ENCODE measurements at places on chromosomes 6 and 20.

- no peak for DNase-seq
These were observed 74.9 kb downstream of the FOXO3 start for GRCh38 chr6:108635505-108636226.

GRCh38 chr20:34891166-34892062 lies 15.0 kb downstream of the ACSS2 start:
- DNase-seq: no peak

DNA sequence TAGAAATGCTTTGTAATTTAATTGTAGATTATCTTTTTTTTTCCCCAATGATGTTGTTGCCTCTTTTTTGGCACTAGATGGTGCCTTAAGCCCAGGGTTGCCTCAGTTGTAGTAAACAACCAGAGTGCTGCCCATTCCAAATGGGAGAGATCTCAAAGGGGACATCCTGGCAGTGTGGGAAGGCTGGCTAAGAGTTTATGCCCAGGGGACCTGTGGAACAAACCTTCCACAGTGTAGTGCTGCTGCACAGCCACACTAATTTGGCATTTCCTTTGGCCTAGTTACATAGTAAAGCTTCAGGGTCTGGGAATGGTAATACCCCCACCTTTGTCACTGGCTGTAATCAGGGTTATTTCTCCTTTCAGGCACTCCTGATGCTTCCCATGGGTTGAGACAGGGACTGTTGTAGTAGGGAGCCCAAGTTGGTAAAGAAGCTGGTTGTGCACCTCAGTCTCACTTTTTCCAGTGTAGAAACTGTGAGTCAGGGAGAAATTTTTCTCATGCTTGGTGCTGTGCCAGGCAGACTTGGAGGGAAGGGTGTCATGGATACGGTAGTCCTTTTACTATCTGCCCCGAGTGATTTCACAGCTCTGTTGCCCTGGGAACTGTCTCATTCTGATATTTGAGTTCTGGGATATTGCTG lies 177.8 kb upstream of the ECI2 start:
- no peak for DNase-seq

GRCh38 chr6:66553441-66553840 lies 846.4 kb upstream of the EYS start:
- no peak for DNase-seq

GRCh38 chr20:51542571-51543421 lies at the start of gene NFATC2:
Gene NFATC2, minus strand, starts transcription at chr20:51542719. Its CDS starts 220 bp downstream, at chr20:51542499.
- DNase-seq: no peak

DNA sequence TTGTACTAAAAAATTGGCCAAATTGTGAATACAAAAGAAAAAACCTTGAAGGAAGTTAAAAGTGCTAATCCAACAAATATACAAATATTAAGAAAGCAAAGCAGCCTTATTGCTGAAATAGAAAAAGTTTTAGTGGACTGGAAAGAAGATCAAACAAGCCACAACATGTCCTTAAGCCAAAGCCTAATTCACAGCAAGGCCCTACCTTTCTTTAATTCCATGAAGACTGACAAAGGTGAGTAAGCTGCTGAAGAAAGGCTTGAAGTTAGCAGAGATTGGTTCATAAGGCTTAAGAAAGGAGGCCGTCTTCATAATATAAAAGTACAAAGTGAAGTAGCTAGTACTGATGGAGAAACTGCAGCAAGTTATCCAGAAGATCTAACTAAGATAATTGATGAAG lies 53.5 kb downstream of the TINAG start:
- no peak for DNase-seq

GRCh38 chr6:56347526-56347925 lies 100.1 kb upstream of the COL21A1 start:
- no peak for DNase-seq

GRCh38 chr6:17416806-17417205 lies 23.4 kb downstream of the CAP2 start:
- DNase-seq: no peak

DNA sequence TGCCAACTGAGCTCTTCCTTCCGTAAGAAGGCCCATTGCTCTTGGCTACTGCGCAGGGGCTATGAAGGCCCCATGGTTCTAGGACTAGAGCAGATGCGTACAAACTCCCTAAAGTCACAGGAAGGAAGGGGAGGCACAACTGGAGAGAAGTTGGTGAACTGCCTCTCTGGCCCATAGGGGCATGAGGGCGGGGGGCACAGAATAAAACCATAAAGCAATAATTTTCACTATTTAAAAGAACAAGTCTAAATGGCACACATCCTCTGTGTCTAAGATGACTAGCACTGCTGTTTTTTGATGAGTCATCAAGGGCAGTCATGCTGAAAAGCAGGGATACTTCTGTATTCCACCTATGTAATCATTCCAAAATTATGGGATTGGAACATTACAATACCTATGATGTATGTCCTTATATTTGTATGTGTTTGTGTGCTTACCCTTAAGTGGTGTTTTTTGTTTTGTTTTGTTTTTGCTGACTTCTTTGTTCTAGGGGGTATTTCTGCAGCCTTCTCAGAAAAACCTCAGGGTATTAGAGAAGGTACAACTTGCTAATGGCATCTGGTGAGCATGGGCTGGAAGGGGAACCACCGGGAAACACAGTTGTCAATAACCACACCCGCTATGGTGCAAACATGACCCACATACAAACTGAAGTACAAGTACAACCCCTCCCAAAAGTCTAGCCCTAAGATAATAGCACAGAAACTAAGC lies 36.9 kb downstream of the B4GALT5 start:
- DNase-seq: no peak

GRCh38 chr6:170172825-170173256 lies 118.0 kb downstream of the DLL1 start:
- DNase-seq: no peak

DNA sequence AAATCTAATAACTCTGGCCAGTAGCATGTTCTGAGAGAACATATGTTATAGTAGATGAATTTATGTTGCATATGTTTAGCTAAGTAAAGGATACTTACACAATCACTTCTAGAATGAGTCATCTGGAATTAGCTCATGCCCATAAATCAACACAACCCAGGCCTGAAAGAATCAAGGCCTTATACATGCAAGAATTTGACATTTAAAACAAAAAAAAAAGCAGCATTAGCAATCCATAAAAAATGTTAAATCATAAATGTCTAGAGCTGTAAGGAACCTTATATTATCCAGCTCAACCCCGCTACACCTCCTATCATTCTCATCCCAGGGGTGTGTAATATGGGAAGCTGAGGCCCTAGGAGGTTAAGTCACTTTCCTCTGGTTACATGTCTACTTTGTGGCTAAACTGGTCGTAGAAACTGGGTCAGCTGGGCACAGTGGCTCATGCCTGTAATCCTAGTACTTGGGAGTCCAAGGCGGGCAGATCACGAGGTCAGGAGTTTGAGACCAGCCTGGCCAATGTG lies 105.2 kb upstream of the CARMIL1 start:
- DNase-seq: no peak

DNA sequence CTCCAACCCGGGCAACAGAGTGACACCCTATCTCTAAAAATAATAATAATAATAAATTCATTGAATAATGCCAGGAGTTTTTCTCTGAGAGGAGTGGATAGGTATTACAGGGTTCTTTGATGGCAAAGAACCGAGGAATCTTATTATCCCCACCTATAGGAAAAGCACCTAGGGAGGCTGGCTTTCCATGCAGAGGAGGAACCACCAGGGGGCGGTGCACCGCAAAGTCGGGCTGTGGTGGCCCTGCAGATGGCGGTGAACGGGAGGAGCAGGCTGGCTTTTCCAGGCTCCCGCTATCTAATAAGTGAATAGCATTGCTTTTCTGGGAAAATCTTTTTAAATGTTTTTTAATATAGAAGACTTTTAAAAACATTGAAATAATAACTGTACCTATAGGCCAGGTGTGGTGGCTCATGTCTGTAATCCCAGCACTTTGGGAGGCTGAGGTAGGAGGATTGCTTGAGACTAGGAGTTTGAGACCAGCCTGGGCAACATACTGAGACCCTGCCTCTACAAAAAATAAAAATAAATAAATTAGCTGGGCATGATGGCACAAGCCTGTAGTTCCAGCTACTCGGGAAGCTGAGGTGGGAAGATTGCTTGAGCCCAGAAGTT lies 864.2 kb downstream of the KIF16B start:
- no peak for DNase-seq

DNA sequence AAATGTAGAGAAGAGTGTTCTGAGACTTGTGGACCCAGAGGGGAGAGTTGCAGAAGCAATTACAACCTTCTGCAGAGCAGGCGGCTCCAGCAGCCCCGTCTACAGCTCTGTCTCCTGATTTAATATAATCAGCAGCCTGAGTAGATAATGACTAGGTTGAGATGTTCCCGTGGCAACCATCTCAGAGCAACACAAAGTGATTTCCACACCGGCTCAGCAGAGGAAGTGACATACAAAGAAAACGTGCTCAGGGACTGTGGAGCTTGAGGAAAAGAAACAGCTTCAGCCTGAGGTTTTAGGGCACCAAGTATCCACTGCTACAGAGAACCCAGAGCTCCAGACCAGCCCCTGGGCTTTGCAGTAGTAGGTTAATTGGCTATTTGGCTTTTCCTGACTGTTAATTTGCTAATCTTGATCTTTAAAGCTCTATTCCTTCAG lies 136.4 kb downstream of the MTFR2 start:
- DNase-seq: peak; percentile 94

GRCh38 chr6:33566182-33567084 lies 13.6 kb downstream of the BAK1 start:
- no peak for DNase-seq

- peak; percentile 80 for DNase-seq
These were observed at the start of gene ULBP1 for GRCh38 chr6:149963462-149964307. Gene ULBP1, plus strand, starts transcription at chr6:149963943. Its CDS starts 107 bp downstream, at chr6:149964050.

DNA sequence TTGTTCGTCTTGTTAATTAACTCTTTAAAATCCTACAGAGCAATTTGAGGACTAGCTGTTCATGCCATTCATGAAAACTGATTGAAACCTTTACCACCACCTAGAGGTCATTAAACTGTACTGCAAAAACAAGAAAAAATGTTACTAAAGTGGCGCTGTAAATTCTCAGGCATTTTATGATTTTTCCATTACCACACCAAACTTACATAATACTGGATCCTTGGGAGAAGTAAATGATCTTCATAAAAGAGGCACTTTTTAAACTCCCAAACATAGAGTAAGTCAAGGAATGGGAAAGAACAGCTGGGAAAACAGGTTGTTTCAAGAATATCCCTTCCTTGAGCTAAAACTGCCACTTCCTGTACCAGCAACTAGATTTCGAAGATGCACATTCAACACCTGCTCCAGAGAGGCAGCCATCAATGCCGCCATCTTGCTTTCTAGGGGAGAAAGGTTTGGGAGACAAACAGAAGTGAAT lies 54.3 kb downstream of the MYLIP start:
- no peak for DNase-seq

- DNase-seq: no peak
These were observed 31.4 kb downstream of the PRDM1 start for GRCh38 chr6:106117579-106117978.

DNA sequence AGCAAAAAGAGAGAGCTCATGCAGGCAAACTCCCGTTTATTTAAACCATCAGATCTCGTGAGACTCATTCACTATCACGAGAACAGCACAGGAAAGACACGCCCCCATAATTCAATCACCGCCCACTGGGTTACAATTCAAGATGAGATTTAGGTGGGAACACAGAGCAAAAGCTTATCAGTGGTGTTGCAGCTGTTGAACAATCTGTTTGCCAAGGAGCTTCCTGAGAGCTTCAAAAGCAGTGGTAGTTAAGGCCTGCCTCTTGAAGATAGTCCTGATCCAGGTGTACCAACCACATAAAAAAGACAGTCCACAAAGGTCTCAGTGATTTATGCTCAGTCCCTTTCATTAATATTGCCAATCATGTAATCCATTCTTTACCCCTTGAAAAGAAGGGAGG lies 269.4 kb upstream of the IRAK1BP1 start:
- DNase-seq: no peak

GRCh38 chr6:105993341-105994117 lies 92.6 kb upstream of the PRDM1 start:
- DNase-seq: no peak

DNA sequence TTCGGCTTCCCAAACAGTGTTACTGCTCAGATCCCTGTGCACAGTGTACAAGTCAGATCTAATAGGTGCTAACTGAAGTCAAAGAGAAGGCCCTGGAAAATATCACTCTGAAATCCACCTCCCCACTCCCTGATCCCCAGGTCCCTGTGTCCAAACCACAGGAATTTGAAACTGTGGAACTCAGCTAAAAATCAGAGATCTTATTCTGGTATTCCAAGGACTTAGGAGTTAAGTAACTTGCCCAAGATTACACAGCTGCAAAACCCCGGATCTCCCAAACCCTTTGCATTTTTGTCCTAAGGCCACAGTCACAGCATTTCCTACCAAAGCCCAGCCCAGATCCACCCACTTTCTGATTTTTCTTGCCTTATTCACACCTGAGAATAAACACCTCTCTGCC lies 32.3 kb upstream of the SLC23A2 start:
- DNase-seq: no peak

GRCh38 chr6:39321761-39322160 lies 741 bp downstream of the KCNK16 start:
- DNase-seq: no peak

All from NCI-H2227 treated with DMSO at 0.1 percent for 48 hours (cell line).